ENCODE measurements at places on chromosomes 4 and X. TPM values are rescaled to one million over a fixed set of nuclear protein-coding genes. Genes with fewer than 3 reads are reported as not detected.

The ERAS gene
- not detected for polyA plus RNA-seq

The BEND4 gene
- not detected for polyA plus RNA-seq

The XPNPEP2 gene
- 0.16 TPM for polyA plus RNA-seq

The RNF128 gene
- polyA plus RNA-seq, result 0.10 TPM

The REELD1 gene
- polyA plus RNA-seq, result not detected

The CITED1 gene
- not detected for polyA plus RNA-seq

The ZNF711 gene
- 0.34 TPM for polyA plus RNA-seq

The MMRN1 gene
- polyA plus RNA-seq, result not detected

The GUCY1B1 gene
- polyA plus RNA-seq, result 2.2 TPM

The CT45A7 gene
- polyA plus RNA-seq, result not detected

The SATL1 gene
- not detected for polyA plus RNA-seq

The TEX13D gene
- polyA plus RNA-seq, result not detected

The AR gene
- 13.9 TPM for polyA plus RNA-seq

The DCAF12L1 gene
- polyA plus RNA-seq, result not detected

The KIAA1210 gene
- not detected for polyA plus RNA-seq

The MAGEA11 gene
- not detected for polyA plus RNA-seq

The ERCC6L gene
- polyA plus RNA-seq, result 0.94 TPM

The PNMA6F gene
- not detected for polyA plus RNA-seq

The IRF2 gene
- polyA plus RNA-seq, result 28.3 TPM

The ARX gene
- not detected for polyA plus RNA-seq

The SYNPO2 gene
- 39.9 TPM for polyA plus RNA-seq

The DMRTC1 gene
- polyA plus RNA-seq, result not detected

The ARHGAP24 gene
- 21.9 TPM for polyA plus RNA-seq

The SHISA3 gene
- polyA plus RNA-seq, result 0.07 TPM

The SYP gene
- 0.07 TPM for polyA plus RNA-seq

The MXRA5 gene
- polyA plus RNA-seq, result 36.5 TPM

The ANAPC10 gene
- 21.0 TPM for polyA plus RNA-seq

The CLCN4 gene
- 0.11 TPM for polyA plus RNA-seq

The S100P gene
- polyA plus RNA-seq, result 0.06 TPM

The FAM50A gene
- 74.8 TPM for polyA plus RNA-seq

The TRAM1L1 gene
- polyA plus RNA-seq, result 0.85 TPM
